Cardiac septum (tissue), 1 donor: ENCODE measurements at places on chromosomes 7 and 10. TPM values are rescaled to one million over a fixed set of nuclear protein-coding genes. Genes with fewer than 3 reads are reported as not detected.

DNA sequence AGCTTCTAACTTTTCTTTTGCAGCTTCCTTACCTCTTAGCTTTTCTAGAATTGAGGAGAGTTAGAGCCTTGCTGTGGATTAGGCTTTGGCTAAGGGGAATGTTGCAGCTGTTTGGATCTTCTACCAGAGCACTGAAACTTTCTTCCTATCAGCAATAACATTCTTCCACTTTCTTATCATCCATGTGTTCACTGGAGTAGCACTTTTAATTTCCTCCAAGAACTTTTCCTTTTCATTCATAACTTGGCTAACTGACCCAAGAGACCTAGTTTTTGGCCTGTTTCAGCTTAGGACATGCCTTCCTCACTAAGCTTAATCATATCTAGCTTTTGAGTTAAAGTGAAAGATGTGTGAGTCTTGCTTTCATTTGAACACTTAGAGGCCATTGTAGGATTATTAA lies 19.6 kb downstream of the MINPP1 start:
- no peak for DNase-seq

- no peak for DNase-seq
Measured at GRCh38 chr7:73364006-73364728, 36.2 kb downstream of the FKBP6 start.

GRCh38 chr10:11934262-11934661 lies 108.3 kb downstream of the UPF2 start:
- no peak for DNase-seq

DNA sequence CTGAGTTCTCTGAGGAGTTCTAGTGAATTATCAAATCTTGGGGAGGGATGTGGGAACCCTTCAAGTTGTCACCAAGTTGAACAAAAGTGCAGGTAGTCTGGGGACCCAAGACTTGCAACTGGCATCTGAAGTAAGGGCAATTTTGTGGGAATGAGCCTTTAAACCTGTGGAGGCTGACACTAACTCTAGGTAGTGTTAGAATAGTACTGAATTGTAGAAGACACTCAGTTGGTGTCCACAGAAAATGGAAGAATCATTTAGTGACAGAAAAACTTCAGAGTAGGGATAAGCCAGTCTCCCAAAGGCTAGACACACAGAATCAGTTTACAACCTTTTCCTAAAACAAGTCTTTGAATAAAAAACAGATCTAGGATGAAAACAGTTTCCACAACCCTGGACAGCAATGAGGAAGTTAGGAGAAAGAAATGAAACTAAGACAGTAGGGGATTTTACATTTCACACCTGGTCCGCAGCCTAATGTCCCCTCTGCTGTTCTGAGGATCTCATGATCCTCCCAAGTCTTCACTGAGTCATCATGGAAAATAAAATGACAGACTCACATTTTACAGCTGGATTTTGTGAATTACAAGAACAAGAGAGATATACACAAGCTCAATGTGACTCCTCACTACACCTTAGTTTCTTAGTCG lies 23.0 kb upstream of the ING3 start:
- no peak for DNase-seq

DNA sequence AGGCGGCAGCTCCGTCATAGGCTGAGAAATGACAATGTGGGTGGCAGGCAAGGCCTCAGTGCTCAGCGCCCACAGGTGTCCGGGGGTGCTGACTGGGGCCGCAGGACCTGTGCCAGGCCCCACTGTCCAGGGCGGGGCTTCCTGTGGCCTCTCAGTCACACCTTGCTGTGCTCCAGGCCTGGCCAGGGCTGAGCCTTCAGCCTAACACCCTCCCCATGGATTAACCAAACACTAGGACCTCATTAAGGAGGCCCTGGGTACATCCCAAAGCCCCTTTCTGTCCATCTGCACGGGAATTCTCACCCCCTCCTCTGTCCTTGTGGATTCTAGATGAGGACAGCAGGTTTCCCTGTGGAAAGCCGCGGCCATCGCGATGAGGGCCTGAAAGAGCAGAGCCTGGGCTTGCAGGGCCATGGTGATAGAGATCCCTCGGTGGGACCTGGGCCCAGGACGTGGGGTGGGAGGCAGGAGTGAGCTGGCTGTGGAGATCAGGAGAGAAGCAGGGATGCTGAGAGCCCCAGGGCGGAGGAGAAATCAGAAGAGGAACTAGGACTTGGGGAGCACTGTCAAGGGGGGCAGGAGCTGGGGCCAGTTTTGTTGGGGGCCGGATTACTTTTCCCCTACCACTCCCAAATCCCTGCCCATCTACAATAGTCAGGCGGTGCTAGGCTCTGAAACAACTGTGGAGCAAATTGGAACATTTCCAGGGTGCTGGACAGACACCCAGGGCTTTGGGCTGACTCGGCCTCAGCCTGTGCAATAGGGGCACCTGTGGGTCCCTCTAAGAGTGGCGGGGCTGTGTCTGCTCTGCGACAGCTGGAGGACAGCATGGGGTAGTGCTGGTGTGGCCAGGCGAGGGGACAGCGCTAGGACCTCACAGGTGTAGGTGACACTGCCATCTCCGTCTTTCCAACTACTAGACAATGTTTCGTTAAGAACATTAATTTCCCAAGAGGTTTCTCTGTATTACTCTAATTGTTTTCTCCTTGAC lies 23.3 kb upstream of the MNX1 start:
- DNase-seq: no peak

DNA sequence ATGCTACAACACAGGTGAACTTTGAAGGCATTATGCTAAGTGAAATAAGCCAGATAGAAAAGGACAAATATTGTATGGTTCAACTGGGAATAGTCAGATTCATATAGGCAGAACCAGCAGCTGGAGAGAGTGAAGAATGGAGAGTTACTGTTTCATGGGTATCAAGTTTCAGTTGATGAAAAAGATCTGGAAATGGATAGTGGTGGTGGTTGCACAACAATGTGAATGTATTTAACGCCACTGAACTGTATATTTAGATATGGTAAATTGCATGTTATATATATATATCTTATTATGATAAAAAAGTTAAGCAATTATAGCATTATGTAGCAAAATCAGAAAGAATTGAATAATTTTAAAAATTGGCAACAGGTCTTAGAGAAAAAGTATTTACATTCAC lies 3.9 kb downstream of the LMBR1 start:
- DNase-seq: no peak

DNA sequence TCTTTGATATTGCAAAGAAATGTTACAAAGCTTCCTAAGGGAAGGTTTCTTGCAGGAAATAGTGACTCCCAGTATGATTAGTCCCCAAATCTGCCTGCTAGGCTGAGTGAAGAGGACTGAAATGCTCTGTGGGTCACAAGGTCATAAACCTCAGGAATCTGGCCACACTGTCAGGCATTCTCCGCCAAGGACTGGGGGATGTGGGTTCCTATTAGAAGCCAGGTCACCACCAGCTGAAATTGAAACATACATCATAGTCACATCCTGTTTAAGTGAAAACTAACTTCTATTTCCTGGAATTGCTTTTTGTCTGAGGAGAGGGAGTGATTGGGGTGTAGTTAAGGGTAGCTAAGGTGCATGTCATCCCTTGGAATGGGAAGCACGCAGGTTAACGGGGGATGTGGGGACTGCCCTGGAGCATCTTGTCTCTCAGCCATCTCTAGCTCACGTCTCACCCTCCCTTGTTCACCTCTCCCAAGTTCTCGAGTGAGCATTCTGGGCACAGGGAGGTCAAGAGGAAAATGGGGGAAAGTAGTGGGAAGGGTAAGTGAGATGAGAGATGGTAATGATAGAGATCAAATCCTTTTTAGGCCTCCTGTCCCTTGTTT lies 12.0 kb upstream of the GSAP start:
- no peak for DNase-seq

DNA sequence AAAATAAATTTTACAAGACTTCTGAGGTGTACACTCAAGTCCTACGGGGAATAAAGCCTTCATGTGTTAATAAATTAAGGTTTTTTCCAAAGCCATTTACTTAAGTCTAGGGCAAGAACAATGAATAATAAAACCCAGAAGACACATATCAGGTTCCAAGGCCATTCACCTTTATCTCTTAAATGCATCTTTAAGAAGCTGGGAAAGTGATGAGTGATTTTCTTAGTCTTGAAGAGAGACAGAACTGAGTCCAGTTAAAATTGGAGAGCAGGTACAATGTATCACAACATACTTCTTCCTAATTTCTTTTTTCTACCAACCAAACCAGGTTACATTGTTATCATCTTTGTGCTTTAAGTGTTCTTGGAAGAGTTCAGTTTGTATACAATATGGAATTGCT lies 189.5 kb downstream of the RAPGEF5 start:
- no peak for DNase-seq

GRCh38 chr7:68364886-68365625 lies 1233.2 kb upstream of the AUTS2 start:
- DNase-seq: no peak

TFEC gene
- 1.6 TPM for total RNA-seq
